HTR-8/SVneo (cell line): ENCODE measurements at places on chromosomes 16 and 17.
A peak's percentile ranks its signal among the peaks of the same experiment; 100 is the strongest.

GRCh38 chr16:69411064-69411985 is 13.1 kb upstream of the CYB5B start:
- DNase-seq = no peak

DNA sequence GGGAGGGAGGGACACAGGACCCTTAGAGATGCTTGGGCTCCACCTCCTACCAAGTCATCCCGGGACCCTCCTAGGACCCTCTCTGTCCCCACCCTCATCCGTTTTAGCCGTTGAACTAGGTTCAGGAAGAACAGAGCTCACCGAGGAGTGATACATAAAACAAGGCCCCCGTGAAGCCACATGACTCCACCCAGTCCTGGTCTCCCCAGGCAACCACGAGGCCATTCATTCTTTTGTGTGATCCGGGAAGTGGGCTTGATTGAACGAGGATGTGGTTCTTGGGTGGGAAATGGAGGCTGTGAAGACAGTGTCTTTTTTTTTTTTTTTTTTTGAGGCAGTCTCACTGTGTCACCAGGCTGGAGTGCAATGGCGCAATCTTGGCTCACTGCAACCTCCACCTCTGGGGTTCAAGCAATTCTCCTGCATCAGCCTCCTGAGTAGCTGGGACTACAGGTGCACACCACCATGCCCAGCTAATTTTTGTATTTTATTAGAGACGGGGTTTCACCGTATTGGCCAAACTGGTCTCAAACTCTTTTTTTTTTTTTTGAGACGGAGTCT is 14.8 kb downstream of the TRARG1 start:
- DNase-seq = no peak

DNA sequence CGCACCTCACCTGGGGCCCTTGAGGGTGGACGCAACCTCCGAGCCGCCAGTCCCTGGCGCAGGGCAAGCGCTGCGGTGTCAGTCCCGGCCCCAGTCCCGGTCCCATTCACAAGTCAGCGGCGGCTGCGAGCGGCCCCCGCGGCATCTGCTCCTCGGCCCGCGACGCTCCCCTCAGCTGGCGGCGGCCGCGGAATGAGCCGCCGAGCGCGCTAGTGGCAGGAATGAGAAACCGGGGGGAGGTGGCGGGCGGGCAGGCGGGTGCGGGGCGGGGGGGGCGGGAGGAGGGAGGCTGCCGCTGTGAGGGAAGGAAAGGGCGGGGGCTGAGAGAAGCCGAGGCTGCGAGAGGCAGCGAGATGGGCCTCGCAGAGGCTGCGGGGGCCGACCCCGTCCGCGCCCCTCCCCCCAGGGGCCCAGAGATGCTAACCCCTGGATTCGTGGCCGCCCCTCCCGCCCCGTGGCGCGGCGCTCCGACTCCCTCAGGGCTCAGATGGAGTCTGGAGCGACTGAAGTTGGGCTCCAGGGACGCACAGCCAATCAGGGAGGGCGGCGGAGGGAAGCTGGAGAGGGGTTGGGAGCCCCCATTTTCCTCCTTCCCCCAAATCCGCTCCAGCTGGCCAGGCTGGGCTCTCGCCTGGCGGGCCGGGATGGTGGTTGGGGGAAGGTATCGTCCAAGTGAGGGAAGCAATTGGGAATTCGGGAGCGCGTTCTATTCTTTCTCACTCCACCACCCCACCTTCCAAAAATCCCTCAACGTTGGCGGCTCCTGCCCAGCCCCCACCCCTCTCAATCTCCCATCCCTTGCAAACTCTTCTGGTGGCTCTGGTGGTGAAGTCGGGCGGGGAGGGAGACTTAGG is at the start of gene CDH11:
Gene CDH11 (minus strand): TSS at position 194 of the 854 bp plus-strand sequence. CDS start 117,194 bp downstream, outside the sequence.
- no peak for DNase-seq

- DNase-seq = no peak
These were observed 44.8 kb downstream of the CDH3 start for GRCh38 chr16:68689921-68690320.

GRCh38 chr16:86059253-86060171 is 160.6 kb downstream of the IRF8 start:
- DNase-seq = no peak

DNA sequence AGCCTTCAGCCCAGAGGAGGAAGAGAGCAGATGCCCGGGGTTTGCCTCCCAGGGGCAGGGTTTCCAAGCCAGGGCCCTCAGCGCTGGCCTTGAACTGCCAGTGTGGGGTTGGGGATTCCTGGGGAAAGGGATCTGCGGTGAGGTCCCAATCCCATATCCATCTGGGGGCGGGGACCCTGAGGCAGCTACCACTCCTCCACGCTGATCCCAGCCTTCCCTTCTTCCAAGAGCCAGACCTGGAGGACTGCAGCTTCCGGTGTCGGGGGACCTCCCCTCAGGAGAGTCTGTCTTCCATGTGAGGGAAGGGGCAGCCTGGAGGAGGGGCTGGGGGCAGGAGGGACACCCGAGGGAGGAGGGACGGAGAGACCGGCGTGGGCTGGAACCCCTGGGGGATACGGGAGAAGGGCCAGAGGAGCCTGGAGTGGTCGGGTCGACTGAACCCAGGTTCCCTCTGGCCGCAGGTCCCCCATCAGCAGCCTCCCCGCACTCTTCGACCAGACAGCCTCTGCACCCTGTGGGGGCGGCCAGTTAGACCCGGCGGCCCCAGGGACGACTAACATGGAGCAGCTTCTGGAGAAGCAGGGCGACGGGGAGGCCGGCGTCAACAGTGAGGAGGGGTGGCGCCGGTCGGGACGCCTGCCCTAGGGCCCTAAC is 10.7 kb upstream of the CISD3 start:
- DNase-seq = no peak

GRCh38 chr17:27666831-27667560 is 36.0 kb downstream of the LGALS9 start:
- no peak for DNase-seq

GRCh38 chr16:82625066-82625968 is 1.5 kb upstream of the CDH13 start:
- DNase-seq = no peak

DNA sequence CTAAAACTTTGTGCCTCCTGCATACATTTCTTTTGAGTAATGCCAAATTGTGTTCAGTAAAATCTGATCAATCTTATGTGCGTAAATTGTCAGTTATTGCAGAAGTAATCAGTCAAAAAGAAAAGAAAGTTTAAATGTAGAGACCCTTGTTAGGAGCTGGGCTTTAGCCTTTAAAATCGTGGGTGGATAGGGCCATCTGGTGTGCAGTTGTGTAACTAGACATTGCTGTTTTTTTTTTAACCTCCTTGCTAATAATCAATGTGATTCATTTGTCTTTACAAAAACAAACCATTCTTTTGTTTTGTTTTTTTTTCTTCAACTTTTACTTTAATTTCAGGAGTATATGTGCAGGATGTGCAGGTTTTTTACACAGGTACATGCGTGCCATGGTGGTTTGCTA is 5.3 kb upstream of the WWOX start:
- DNase-seq = no peak

- no peak for DNase-seq
These were observed 181.4 kb upstream of the WSCD1 start for GRCh38 chr17:5888811-5889210.

DNA sequence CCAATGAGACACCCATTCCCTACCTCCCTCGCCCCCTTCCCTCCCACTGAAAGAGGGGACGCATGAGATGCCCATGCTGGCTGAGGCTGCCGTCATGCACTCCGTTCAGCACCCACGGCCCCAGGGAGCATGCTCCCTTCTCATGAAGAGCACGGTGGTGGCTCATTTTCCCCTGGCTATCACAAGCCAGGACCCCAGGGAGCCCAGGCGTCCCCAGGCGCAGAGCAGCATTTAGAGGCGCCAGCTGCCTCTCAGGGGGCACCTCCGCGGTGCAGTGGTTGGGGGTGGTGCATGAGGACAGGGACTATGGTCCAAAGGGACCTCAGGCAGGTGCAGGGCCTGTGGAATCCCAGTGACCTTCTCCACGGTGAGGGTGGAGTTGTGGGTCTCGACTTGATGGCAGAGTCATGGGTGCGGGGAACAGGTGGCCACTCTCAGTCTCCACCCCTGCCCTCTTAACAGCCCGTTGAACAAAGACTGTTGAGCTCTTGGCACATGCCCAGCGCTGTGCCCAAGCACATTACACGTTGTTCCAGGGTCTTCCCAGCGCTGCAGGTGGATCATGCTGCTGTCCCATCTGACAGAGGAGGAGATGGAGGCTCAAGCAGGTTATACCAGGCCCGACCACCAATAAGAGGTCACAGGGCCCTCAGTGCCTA is 13.6 kb downstream of the KIF19 start:
- no peak for DNase-seq

DNA sequence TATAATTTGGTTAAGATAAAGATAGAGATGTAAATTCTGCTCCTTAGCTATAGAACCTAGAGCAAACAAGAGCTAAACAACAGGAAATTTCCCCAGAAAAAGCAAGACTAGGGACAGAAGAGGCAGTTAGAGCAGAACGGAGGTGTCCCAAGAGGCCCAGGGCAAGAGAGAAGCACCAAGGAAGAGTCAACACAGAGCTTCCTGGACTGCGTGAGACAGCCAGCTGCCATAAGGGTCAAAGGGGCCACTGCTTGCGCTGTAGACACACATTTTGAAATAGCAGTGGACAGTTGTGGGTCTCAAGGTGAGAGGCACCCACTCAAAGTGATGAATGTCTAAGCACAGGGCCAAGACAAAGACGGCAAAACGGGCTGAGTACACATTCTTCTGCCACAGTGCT is 156.6 kb downstream of the PARN start:
- DNase-seq = no peak

GRCh38 chr16:7086822-7087616 is 245.6 kb upstream of the RBFOX1 start:
- DNase-seq = no peak

DNA sequence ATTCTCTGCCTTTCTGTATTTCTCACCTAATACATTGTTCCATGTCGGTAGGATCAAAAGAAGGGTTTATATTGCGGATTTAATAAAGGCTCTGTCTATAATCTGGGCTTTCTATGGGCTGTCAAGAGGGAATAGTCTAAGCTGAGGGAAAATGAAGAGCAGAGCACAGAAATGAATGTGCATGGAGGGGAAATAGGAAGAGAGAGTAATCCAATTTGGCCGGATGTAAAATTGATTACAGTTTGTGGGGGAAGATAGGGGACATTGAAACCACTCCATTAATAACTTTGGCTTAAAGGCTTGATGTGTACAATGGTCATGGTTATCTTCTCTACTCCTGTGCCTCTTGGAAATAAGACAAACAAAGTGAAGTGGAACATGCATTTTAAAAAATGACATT is 334.2 kb upstream of the CDH8 start:
- no peak for DNase-seq

DNA sequence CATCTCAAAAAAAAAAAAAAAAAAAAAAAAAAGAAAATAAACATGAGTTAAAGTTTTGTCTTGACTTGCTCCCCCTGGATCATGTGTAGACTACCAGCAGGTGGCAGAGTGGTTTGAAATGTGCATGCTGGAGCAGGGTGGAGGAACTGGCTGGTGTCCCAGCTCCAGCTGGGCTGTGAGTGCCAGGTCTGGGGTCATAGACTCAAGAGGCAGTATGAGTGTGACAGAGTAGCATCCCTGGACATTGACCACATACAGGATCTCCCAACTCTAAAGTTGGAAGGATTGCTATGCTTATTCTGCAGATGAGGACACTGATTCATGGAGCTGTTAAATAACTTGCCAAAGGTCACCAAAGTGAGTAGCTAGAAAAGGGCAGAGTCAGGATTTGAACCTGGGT is 198.0 kb upstream of the MPHOSPH6 start:
- peak; percentile 41 for DNase-seq
